ENCODE measurements at places on chromosomes 13 and 19.

- DNase-seq: no peak
Measured at GRCh38 chr13:40539576-40540327, 126.7 kb downstream of the FOXO1 start.

DNA sequence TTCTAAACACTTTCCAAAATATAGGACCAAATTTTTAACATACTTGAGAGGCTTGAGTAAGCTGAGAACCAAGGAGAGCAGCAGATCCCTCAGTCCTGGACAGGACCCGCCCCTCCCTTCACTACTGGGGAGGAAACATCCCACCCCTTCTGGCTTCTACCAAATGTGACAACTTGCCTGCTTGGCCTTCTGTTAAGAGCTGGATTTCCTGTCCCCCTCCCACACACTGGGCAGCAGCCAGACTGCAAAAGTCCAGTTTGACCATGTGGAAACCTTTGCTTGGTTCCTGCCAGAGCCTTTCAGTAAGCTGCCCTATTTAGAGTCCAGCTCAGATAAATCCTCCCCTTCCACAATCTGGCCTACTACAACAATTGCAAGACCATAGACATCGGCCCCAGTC, 84.3 kb downstream of the FGF14 start:
- no peak for DNase-seq

GRCh38 chr13:84668637-84669036, 786.4 kb upstream of the SLITRK1 start:
- DNase-seq: no peak

- no peak for DNase-seq
Measured at GRCh38 chr19:33345163-33345562, 28.3 kb upstream of the CEBPG start.

Data from stimulated activated CD4-positive, alpha-beta T cell treated with anti-CD3 and anti-CD28 coated beads, Interleukin-4, amount 100 ng/mL, for 1 hour (primary cell).